ENCODE measurements at places on chromosomes 5 and 9.

DNA sequence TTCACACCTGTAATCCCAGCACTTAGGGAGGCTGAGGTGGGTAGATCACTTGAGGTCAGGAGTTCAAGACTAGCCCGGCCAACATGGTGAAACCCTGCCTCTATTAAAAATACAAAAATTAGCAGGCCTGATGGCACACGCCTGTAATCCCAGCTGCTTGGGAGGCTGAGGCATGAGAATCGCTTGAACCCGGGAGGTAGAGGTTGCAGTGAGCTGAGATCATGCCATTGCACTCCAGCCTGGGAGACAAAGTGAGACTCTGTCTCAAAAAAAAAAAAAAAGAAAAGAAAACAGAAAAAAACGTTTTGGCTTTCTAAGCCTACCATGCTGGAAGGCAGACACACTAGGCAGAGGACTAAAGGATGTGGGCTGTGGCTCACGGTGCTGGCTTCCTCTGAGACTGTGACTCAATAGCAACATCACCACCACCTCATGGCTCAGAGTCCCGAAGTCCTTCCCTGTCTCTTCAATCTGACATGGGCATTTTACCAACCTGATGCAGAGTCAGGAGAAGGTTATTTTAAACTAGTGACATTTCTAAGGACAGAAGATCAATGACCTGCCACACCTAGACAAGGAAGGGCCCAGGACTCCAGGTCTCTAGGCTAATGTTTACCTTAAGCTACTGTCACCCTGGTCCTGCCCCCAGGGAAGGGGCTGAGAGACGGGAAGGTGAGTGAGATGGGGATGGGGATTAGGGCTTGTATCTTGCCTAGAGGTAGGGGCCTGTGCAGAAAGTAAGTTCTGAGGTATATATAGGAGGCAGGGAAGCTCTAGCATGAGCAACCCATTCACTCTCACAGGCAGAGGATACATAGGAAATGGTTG lies 3.7 kb downstream of the ECSCR start:
- DNase-seq = peak; percentile 54

DNA sequence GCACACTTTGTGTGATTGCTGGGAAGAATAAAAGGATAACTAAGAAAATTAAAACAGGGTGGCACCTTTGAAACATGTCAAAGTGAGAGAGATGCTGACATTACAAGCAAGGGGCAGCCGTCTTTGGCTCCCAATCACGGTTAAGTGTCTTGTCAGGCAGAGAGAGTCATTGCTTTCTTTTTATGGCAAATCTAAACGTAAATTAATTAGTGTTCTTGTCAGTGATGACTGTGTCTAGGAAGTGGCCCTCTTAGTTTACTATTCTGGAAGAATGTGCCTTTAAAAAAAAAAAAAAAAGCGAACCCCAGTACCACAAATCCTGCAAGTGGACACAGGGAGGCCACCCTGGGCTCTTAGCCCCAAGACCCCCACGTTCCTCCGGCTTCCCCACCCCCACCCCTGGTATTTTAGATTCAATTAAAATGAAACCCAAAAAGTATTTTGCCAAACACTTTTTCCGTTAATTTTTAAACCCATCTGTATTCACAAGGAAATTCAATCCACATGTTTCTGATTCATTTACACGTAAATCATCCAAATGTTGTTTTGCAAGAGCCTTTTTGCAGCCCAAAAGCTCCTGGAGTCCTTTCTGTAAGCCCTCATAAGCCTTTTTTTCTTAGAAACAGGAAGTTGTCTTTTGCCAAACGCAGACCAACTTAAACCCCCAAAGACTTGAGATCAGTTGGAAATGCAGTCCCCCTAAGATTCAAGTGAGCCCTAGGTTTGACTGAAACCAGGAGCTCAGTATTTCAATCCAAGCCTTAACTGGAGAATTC lies 399.3 kb downstream of the EBF1 start:
- no peak for DNase-seq

GRCh38 chr9:128190516-128191405 lies 611 bp downstream of the CIZ1 start:
- DNase-seq = peak; percentile 23

GRCh38 chr5:83313436-83313835 lies 158.1 kb upstream of the VCAN start:
- no peak for DNase-seq

DNA sequence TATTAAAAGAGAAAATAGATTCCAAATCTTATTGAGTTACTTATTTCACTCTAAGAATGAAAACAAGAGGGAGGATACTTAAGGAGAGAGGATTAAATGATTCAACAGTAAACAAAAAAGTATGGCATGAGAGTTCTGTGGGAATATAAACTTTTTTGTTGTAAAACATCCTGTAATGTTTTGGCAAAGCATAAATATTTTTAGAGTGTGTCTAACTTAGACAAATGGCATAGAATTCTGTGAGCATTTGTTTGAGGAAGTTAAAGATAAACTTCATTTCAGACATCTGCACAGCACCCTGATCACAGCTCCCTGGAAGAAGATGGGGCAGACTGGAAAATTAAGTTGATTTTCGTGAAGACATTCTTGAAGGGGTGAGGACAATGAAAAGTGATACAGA lies 246.8 kb upstream of the HAPLN1 start:
- no peak for DNase-seq

GRCh38 chr5:32542216-32543059 lies 42.9 kb upstream of the SUB1 start:
- DNase-seq = no peak

DNA sequence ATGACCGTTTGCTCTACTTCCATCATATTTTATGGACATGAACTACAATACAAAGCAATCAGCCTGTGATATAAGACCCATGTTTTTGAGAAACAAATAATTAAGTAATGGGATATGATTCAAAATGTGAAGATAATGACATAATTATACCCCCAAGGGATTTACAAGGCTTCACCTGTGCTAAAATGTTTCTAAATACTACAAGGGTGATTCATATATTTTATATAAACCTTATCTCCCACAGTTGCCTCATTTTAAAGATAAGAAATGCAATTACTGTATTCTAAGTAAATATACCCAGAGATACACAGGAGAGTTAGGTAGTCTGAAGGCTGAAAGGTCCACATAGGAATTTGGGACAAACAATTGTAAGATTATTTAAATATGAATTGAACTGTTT lies 662.0 kb upstream of the CHD1 start:
- DNase-seq = no peak

DNA sequence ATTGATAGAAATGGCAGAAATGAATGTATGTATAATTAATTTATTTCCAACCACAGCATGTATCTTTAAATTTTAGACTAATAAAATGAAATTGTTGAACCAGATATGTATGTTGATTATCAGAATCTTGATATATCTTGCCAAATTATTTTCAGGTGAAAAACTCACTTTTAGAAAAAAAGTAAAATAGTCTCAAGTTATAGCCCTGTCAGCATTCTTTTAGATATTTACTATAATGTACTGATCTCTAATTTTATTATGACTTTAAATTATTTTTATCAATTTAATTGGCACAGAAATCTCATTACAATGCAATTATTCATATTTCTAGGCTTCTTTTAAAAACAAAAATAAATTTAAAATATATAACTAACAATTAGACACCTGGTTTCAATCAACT lies 1990.4 kb upstream of the CDH6 start:
- no peak for DNase-seq

DNA sequence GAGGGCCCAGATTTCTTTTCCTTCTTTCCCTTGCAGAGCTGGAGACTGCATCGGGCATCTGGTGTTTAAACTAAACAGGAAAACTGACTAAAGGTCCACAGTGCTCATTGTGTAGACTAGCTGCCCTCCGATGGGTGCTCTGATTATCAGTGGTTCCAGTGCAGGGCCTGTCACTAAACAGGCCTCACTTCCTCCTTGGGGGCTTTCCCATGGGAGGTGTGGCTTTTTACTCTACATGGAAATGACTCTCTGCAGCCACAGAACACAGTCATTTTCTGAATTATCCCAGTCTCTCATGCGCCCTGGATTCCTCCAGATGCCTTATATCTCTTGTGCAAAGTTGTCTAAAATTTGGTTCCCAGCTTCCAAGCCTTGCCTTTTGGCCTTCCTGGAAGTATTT lies 199.2 kb downstream of the TRIO start:
- DNase-seq = no peak

GRCh38 chr9:9319007-9319406 lies 1293.8 kb downstream of the PTPRD start:
- DNase-seq = no peak

GRCh38 chr9:112844771-112845542 lies 45.7 kb downstream of the SLC46A2 start:
- DNase-seq = peak; percentile 82

GRCh38 chr5:164289526-164289925 lies 784.1 kb downstream of the MAT2B start:
- DNase-seq = no peak

DNA sequence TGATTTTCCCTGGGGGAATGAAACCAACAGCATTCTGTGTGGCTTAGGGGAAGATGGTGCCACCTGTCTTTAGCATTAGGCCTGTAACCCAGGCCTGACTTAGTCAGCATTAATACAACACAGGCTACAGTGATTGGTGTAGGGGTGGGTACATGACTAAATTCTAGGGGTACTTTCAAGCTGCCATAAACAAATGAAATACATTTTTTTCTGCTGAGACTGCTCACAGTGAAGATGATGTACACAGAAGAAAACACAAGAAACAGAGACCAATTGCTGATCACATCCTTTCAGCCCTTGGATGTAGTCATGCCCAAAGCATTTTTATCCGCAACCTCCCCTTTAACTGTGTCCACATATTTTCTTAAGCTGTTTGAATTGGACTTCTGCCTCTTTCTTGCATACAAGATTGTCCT lies 527.2 kb downstream of the KCTD16 start:
- no peak for DNase-seq

GRCh38 chr5:74546796-74547195 lies 93.7 kb downstream of the ENC1 start:
- DNase-seq = no peak

DNA sequence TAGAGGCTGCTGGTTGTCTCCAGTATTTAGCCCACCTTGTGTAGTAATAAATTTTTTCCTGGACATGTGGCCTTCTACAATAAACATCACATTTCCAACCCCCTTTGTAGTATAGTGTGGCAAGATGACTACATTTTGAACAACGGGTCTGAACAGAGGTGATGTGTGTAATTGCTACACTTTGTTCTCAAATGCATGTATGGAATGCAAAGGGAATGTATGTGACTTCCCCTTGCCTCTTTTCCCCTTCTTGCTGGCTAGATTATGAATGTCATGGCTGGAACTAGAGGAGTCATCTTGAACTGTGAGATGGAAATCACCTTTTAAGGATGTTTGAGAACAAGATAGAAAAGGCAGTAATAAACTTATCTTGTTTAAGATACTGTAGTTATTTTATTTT lies 54.5 kb downstream of the PRR16 start:
- no peak for DNase-seq

- DNase-seq = peak; percentile 61
Observed at GRCh38 chr9:95505717-95506427, 10.9 kb downstream of the PTCH1 start.

DNA sequence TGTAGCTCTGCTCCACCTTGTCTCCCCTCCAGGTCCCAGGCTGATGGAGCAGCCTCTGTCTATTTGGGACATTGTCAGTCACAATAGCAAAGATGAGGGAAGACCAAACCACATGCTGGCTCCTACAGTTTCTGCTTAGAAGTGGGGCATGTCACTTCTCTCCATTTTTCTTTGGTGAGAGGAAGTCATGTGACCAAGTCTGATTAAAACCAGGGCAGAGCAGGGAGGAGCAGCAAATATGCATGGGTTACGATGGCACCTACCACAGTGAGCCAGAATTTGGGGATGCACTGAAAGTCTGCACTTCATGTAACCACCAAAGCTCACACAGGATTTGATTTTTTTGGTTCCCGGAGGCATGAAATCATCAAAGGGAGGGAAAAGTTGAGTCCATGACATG lies 234.6 kb downstream of the CDK5RAP2 start:
- no peak for DNase-seq

DNA sequence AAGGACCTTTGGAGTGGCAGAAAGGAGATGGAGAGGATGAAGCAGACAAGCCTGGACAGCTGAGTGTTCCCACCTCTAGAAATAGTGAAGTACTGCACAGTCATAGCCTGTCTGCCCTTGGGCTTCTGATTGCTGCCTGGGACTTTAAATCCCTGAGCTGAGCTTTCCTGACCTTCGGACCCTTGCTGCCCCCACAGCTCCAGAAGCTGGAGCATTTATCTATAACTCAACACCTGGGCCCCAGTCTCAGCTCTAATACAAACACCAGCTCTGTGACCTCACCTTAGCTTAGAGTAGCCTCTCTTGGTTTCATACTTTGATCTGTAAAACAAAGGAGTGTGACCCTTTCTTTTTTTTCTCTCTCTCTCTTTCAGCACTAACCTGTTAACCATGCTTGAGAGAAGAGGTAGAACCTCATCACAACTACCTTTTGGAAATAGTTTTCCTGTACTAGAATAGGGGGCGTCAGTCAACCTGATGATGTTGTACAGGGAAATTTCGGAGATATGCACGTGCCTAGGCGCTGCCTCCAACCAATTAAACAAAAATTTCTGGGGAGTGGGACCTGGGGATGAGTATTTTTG lies 25.4 kb upstream of the ELL2 start:
- no peak for DNase-seq

- DNase-seq = no peak
Observed at GRCh38 chr9:34650816-34651215, 1.2 kb upstream of the IL11RA start.

GRCh38 chr5:92662741-92663140 lies 918.3 kb downstream of the NR2F1-AS1 start:
- DNase-seq = no peak

GRCh38 chr9:136004712-136005111 lies 43.5 kb upstream of the UBAC1 start:
- DNase-seq = no peak

DNA sequence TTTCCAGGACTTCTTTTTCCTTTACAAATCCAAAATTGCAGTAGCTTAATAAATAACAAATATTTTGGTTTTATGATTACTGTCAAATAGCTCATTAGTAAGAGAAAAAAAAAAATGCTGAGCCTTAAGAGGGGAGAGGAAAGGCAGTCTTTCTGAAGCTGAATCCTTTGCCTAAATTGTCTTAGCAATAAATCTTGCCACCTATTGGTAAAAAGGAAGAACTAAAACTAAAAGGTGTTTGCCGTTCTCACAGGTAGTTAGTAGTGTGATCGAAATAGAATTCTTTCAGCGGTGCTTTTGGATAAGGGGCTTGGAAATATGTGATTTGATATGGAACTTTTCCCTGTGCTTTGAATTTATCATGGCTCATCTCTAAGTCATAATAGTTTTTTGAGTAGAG lies 31.2 kb downstream of the PIK3R1 start:
- no peak for DNase-seq

- no peak for DNase-seq
Observed at GRCh38 chr5:100821751-100822150, 81.3 kb downstream of the ST8SIA4 start.

GRCh38 chr5:164748861-164749260 lies 1243.4 kb downstream of the MAT2B start:
- no peak for DNase-seq

GRCh38 chr9:25519286-25519685 lies 159.0 kb downstream of the TUSC1 start:
- DNase-seq = no peak

GRCh38 chr9:89187950-89188349 lies 9.3 kb upstream of the SHC3 start:
- no peak for DNase-seq

- DNase-seq = no peak
Observed at GRCh38 chr5:157263496-157264090, 2.3 kb upstream of the CYFIP2 start.

- no peak for DNase-seq
Observed at GRCh38 chr5:95883185-95884016, 60.9 kb upstream of the GLRX start.

- peak; percentile 58 for DNase-seq
Observed at GRCh38 chr5:14896131-14896530, 24.6 kb upstream of the ANKH start.

- DNase-seq = peak; percentile 32
Observed at GRCh38 chr9:34171753-34172535, 6.9 kb upstream of the UBAP1 start.

Data from transverse colon (tissue), 4 donors.